ENCODE measurements at places on chromosomes 1 and 21.

GRCh38 chr1:67888216-67889106 lies 55.2 kb upstream of the GNG12 start:
- DNase-seq: no peak

GRCh38 chr1:16167331-16168143 lies 11.7 kb upstream of the EPHA2 start:
- no peak for DNase-seq

DNA sequence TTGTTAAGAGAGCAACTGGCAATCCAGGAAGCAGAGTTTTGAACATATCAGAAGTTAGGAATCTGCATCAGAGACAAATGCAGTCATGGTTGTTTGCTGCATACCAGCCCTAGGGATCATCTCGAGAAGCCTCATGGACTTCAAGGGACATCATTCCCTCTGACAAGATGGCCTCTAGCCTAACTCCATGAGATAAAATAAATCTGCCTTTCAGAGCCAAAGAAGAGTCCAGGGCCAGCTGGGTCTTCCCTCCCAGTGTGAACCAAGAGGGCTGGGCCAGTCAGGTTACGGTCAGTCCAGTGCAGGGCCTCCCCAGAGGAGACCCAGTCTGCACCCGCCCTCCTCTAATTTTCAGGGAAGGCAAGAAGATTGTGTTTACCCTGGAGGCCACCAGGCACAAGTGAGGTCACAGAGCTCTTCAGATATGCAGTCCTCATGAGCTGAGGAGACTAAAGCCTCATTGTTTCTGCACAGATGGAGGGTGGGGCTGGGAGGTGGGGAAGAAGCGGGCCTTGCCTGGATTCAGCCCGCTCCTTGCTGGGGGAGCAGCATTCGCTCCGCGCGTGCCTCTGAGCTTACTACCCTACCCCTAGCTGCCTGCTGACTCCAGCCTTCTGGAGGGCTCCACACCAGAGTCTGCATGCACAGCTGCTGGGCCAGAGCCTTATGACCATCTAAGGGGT lies 52.8 kb downstream of the CAPN2 start:
- no peak for DNase-seq

GRCh38 chr1:9013819-9014218 lies 12.4 kb downstream of the SLC2A7 start:
- no peak for DNase-seq

GRCh38 chr1:7313081-7313546 lies 458.0 kb upstream of the VAMP3 start:
- no peak for DNase-seq

- no peak for DNase-seq
These were observed 32.5 kb downstream of the RTCA start for GRCh38 chr1:100298512-100298911.

DNA sequence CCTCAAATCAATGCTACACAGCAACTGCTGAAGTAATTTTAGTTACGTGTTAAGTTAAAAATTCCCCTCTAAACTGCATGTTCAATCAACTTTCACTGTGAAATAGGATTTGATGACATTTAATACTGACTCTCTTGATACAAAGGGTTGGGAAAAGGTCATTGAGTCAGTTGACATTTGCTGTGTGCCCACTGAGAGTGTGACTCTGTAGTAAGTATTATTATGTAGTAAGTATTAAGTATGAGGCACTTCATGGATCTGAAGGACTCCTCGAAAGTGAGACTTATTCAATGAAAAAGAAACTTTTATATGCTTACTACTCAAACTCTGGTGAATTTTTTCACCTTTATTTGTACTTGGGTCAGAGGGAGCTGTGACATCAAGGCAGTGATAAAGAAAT lies 83.1 kb upstream of the S1PR1 start:
- DNase-seq: no peak

DNA sequence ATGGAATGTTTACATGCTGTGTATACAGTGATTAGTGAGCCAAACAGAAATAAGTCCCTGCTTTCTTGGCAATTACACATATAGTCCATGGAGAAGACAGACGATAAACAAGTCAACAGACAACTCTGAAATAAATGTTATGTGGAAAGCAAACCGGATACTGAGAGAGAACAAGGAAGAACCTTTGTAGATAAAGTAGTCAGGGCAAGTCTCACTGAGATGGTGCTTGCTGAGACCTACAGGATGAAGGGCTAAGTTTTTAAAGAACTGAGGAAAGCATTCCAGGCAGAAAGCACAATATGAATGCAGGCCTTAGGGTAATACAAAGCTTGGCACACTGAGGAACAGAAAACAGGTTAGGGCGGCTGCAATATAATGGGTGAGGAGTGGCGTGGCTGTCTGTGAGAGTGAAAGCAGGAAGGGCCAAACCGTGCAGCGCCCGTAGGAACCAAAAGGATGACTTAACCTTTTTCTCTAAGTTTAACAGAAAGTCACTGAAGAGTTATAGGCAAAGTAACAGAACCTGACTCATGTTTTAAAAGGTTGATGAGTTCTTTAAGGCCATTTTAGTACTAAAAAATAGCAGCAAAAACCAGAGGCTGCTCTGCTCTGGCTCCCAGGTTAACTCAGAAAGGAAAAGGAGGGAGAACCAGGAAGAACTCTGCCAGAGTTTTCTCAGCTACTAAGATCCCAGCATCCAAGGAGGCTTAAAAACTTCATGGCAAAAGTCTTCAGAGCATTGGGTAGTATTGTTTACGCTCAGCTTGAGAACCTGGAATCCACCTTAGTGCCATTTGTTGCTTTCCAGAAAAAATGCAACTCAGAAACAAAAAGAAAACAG lies 8.7 kb upstream of the TTF2 start:
- DNase-seq: no peak

GRCh38 chr1:60281360-60281932 lies 207.9 kb upstream of the C1orf87 start:
- DNase-seq: peak; percentile 24

DNA sequence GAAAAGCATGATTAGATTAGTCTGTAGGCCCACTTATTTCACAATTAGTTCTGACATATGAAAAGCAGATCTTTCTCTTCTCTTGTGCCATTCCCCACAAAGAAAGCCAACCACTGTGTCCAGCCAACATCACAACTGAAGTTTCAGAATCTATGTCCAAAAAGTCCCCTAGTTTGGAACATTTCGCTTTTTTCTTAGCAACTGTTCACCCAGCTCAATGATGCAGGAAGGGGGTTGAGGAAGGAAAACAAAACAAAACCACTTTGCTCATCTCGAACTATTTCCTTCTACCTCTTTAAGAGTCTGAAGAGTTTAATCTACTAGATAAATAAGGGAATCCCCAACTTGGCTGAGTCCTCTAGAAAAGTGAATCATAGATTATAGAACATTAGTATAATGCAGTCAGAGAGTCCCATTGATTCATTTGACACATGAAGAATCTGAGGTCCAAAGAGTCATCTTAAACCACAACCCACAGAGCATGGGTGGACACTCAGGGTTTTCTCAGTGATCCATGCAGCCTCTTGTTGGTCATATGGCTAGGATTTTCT lies 159.3 kb upstream of the SGIP1 start:
- no peak for DNase-seq

DNA sequence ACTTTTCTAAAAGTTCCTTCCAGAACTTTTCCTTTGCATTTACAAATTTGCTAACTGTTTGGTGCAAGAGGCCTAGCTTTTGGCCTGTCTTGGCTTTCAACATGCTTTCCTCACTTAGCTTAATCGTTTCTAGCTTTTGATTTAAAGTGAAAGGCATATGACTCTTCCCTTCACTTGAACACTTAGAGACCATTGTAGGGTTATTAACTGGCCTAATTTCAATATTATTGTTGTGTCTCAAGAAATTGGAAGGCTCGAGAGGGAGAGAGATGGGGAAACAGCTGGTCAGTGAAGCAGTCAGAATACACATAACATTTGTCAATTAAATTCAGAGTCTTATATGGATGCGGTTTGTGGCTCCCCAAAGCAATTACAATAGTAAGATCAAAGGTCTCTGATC lies 63.0 kb upstream of the MPC2 start:
- no peak for DNase-seq
